WTC11 (cell line): ENCODE measurements at places on chromosomes 1 and 21.

DNA sequence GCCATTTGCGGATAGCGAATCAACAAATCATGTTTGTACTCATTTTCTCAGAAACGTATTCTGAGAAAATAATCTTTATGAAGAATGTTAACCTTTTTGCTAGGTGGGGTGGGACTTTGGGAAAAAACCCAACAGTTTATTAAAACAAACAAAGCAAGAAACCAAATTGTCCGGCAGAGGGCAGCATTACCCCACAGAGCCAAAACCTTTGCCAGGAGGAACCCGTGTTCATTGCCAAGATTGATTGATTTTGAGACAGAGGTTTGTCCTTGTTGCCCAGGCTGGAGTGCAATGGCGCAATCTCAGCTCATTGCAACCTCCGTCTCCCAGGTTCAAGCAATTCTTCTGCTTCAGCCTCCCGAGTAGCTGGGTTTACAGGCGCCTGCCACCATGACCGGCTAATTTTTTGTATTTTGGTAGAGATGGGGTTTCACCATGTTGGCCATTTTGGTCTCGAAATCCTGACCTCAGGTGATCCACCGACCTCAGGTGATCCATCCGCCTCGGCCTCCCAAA is 70.8 kb upstream of the RHOU start:
- peak; percentile 84 for DNase-seq
- H3K27me3 ChIP-seq = peaks cover 2% of the 10 kb centered on the region
- H3K27ac ChIP-seq = no peak overlapping the region
- H3K4me3 ChIP-seq = no peak overlapping the region
- no peaks in the 10 kb centered on the region for H3K36me3 ChIP-seq

- DNase-seq = no peak
- H3K27ac ChIP-seq = no peak overlapping the region
- no peaks in the 10 kb centered on the region; the same call in 1 of the 2 replicates for H3K36me3 ChIP-seq
- peaks cover 46% of the 10 kb centered on the region for H3K27me3 ChIP-seq
These were observed 147.0 kb upstream of the DNAH14 start for GRCh38 chr1:224782281-224783000.

DNA sequence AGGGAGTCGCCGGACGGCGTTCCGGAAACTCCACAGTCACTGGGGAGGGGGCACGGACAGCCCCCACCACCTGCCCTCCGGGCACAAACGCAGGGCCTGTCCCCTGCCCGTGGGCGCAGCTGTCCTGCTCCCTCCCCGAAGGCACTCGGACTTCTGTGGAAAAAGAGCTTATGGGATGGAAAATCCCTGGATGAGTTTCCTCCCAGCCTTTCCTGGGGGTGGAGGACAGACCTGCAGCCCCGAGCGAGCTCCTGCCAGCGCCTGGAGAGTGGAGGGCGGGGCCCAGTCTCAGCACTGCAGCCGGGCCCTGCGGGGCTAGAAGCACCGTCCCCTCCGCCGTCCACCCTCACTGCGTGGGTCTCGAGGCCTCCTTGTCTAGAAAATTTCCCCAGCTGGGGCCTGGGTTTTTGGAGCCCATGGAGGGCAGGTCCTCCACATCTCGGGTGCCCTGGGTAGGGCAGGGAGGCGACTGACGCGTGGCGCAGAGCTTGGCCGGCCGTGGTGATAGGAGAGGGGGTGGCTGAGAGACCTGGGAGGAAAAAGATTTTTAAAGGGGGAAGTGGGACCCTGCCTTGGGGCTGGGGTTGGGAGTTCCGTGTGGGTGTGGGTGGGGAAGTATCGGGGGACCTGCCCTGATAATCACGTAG is 6.4 kb upstream of the COL6A1 start:
- peaks cover 7% of the 10 kb centered on the region for H3K27me3 ChIP-seq
- peak; percentile 56 for DNase-seq
- H3K4me1 ChIP-seq = peaks cover 27% of the 10 kb centered on the region
- H3K4me3 ChIP-seq = peak overlapping the region; percentile 78

GRCh38 chr1:152461544-152461943 is 47.5 kb upstream of the CRNN start:
- no peaks in the 10 kb centered on the region; the same call in 1 of the 2 replicates for H3K27me3 ChIP-seq
- DNase-seq = peak; percentile 27
- no peak overlapping the region for H3K4me3 ChIP-seq
- H3K27ac ChIP-seq = no peak overlapping the region
- peaks cover 41% of the 10 kb centered on the region for H3K36me3 ChIP-seq
- no peaks in the 10 kb centered on the region for H3K4me1 ChIP-seq

- peak overlapping the region; percentile 89 for H3K4me3 ChIP-seq
- DNase-seq = peak; percentile 57
- peaks cover 34% of the 10 kb centered on the region for H3K27me3 ChIP-seq
- peaks cover 32% of the 10 kb centered on the region for H3K4me1 ChIP-seq
- no peaks in the 10 kb centered on the region for H3K36me3 ChIP-seq
These were observed 787 bp downstream of the JAK1 start for GRCh38 chr1:64965366-64966157.

GRCh38 chr1:89065079-89065868 is at the start of gene GBP1:
Gene GBP1, minus strand, starts transcription at chr1:89065208. Its CDS starts 1,974 bp downstream, at chr1:89063234.
- no peaks in the 10 kb centered on the region for H3K36me3 ChIP-seq
- no peaks in the 10 kb centered on the region for H3K4me1 ChIP-seq
- no peaks in the 10 kb centered on the region for H3K27me3 ChIP-seq
- no peak for DNase-seq
- no peak within 1 kb of the TSS for H3K27ac ChIP-seq
